ENCODE measurements at places on chromosomes 3 and 15. TPM values are rescaled to one million over a fixed set of nuclear protein-coding genes. Genes with fewer than 3 reads are reported as not detected.

Gene MKRN2OS
- not detected for total RNA-seq

Gene ABHD6
- 11.0 TPM for total RNA-seq

Gene ZNF620
- 1.3 TPM for total RNA-seq

Gene MAP6D1
- total RNA-seq, result 7.2 TPM

Gene TMEM45A
- 2.2 TPM for total RNA-seq

Gene ASB14
- total RNA-seq, result not detected

Gene TRPM1
- not detected for total RNA-seq

Gene GPR171
- total RNA-seq, result not detected

Gene AADACL2
- not detected for total RNA-seq

Gene PPP1R14D
- total RNA-seq, result not detected

Gene GOLGA8S
- 0.08 TPM for total RNA-seq

Gene OIP5
- total RNA-seq, result 13.0 TPM

Gene OXTR
- total RNA-seq, result 10.8 TPM

Gene HDC
- total RNA-seq, result 0.12 TPM

Gene NOX5
- total RNA-seq, result 0.13 TPM

Gene ITIH3
- total RNA-seq, result not detected

Gene SLC12A1
- not detected for total RNA-seq

Gene PAK6
- 0.17 TPM for total RNA-seq

Gene PLAAT1
- 0.13 TPM for total RNA-seq

Gene SAMMSON
- total RNA-seq, result not detected

Gene LRRC2
- total RNA-seq, result not detected

Gene PATL2
- 0.16 TPM for total RNA-seq

Gene SETD2
- total RNA-seq, result 28.6 TPM

Gene SPESP1
- not detected for total RNA-seq

Gene EIF1B
- total RNA-seq, result 55.1 TPM

Gene OR5AC2
- total RNA-seq, result not detected

Gene C3orf20
- 0.08 TPM for total RNA-seq

Gene GP9
- total RNA-seq, result not detected

Gene IL5RA
- total RNA-seq, result not detected

Gene GOLGA8J
- total RNA-seq, result not detected

Gene OXSR1
- total RNA-seq, result 35.4 TPM

Gene CTXN2
- 0.07 TPM for total RNA-seq

Gene MAP2K5
- 11.0 TPM for total RNA-seq

Gene PIGZ
- 1.3 TPM for total RNA-seq

Gene CHRNA3
- total RNA-seq, result 0.82 TPM

Gene UNC13C
- not detected for total RNA-seq

Gene ADAMTS7
- total RNA-seq, result 11.0 TPM

Gene ALDH1A3
- total RNA-seq, result 14.5 TPM

Gene GABRR3
- total RNA-seq, result not detected

Gene PIAS1
- 22.3 TPM for total RNA-seq

Gene DNASE1L3
- total RNA-seq, result not detected

Gene ACKR2
- total RNA-seq, result not detected

Gene IQCF6
- not detected for total RNA-seq

Gene RAB27A
- 12.0 TPM for total RNA-seq

Gene GPR27
- 3.0 TPM for total RNA-seq

Gene GOLGA8O
- 0.17 TPM for total RNA-seq

Gene ROBO1
- 21.5 TPM for total RNA-seq

Gene GOLGA6D
- total RNA-seq, result not detected

Gene HDGFL3
- total RNA-seq, result 54.6 TPM

Gene ITIH1
- not detected for total RNA-seq

Gene CPLX3
- total RNA-seq, result 0.06 TPM

Gene NRG4
- 0.47 TPM for total RNA-seq

Gene BHLHE40
- total RNA-seq, result 71.9 TPM

Gene USP50
- total RNA-seq, result not detected

Gene FANCD2OS
- not detected for total RNA-seq

All from A549 treated with Hydrocortisone at 1 μM for 4 hours (cell line).